SHP77 (cell line): ENCODE measurements at places on chromosomes 6 and 20.

DNA sequence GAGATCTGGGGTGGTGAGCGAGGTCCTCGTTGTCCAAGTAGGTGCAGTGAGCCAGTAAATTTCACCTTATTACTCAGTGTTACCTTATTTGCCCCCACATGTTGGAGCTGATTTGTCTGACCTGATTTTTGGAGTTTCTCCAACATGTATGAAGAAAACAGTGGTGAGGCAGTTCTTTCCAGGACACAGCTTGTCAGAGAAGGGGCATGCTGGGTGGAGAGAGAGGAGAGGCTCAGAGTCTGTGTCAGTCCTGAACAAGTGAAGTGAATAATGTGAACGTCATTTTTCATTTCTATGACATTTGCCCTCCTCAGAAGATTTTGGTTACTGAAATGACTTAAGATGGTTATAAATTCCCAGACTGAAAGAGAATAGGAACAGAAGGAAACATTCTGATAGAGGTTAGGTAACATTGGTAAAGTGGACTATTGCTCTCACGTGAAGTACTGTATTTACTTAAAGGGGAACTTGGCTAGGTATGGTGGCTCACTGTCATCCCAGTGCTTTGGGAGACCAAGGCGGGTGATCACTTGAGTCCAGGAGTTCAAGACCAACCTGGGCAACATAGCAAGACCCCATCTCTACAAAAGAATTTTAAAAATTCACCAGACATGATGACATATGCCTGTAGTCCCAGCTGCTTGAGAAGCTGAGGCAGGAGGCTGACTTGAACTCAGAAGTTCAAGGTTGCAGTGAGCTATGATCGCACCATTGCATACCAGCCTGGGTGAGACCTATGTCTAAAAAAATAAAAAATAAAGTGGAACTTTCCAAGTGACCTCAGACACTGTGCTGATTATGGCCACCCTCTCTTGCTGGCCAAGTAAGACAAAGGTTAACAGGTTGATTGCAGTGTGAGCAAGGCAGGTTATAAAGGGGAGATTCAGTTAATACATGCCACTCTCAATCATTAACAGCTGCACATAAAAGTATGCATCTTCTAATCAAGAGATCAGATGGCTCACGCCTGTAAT is 184.3 kb downstream of the EDN1 start:
- DNase-seq = no peak

GRCh38 chr20:16517946-16518783 is 55.1 kb downstream of the KIF16B start:
- peak; percentile 71 for DNase-seq

- DNase-seq = no peak
Measured at GRCh38 chr6:82906951-82907350, 158.7 kb downstream of the UBE3D start.

DNA sequence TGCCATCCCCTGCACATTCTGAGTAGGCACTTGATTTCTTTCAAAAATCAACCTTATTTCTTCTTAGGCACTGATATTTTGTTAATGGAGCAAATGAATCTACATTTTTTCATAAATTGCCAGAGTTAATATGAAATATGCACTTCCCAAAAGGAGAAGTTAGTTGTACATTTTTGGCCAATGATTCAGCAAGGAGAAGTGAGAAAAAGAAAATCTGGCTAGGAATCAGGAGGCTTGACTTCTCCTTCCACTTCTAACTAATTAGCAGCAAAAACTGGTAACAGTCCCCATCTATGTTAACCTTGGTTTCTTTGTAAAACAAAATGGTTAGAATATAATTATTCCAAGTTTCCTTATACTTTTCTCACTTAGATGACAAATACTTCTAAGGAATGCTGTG is 7.0 kb upstream of the DSE start:
- no peak for DNase-seq

- DNase-seq = no peak
Measured at GRCh38 chr6:145733207-145733606, 2.1 kb downstream of the EPM2A start.
